ENCODE measurements at places on chromosomes 3 and 15.

DNA sequence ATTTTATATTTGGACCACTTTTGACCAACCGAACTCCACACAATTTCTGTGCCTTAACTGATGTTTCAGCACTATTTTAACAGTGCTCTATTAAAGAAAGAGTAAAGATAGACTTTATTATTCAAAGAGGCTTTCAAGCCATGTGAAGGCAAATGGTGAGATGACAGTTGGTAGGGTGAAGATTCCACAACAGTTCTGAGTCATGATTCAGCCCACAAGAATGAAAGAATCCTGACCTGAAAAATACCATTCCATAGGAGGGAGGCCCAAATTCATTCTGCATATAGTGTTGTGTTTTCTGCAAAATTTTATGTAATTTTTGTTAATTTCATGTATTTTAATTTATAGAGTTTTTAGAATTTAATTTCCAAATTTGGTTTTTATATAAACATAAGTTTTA, 135.6 kb upstream of the STAC start:
- no peak for DNase-seq

- no peak for DNase-seq
These were observed 667.1 kb downstream of the NAALADL2 start for GRCh38 chr3:175526191-175526590.

DNA sequence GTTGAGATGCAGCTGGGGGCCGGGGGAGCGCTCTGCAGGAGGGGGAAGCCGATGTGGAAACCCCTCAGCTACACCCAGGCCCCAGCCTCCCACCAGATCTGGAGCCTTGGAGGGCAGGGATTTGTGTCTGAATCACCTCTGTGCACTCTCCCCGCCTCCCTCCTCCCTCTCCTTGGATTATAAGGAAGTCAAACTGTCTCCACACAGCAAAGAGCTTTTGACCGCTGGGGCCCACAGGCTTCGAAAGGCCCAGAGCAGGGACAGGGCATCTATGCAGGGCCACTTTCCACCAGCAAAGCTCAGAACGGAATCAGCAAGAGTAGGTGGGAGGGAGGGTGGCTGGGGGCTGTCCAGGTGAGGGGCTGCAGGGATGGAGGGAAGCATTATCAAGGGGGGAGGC, 68.9 kb downstream of the IQSEC1 start:
- no peak for DNase-seq

DNA sequence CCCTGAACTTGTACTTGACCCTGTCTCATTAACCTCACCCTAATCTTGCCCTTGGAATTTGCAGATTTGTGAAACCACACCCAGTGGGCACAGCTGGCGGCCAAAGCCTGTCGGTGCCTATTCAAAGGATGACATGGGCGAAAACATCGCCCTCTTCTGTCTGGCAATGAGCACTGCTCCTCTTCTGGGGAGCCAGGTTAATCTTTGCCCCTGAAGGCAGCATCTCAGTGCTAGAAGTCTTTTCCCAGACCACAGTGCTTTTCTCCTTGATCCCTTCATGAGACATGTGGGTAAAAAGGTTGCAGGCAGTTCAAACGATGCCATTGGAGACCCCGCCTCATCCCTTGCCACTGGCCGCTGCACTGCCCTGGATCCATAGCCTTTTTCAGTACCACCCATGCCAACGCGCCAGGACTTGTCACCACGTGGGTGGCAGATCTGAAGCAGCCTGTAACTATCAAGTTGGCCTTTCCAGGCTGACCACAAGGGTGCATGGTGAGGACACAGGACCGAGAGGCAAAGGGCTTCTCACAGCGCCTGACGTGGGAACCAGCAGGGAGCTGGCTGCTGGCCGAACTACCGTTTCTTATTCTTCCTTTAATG, 6.5 kb upstream of the DNASE1L3 start:
- peak; percentile 61 for DNase-seq

DNA sequence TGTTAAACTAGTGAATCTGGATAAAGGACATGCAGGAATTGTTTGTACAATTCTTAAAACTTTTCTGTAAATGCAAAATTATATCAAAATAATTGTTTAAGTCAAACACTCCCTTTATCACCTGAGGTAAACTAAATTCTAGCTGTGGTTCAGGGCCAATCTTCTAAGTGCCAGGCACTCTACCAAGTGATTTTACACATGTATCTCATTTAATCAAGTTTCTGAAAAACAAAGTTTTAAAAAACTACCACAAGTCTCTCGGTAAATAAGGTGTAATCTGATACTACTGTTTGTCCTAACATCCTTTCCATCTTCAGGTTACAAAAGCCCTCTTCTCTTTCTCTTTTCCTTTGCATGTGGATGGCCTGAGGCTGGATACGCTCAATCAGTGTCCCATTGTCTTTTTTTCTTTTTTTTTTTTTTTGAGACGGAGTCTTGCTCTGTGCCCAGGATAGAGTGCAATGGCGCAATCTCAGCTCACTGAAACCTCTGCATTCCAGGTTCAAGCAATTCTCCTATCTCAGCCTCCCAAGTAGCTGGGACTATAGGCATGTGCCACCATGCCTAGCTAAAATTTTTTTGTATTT, 19.3 kb downstream of the IFT80 start:
- DNase-seq, result no peak

DNA sequence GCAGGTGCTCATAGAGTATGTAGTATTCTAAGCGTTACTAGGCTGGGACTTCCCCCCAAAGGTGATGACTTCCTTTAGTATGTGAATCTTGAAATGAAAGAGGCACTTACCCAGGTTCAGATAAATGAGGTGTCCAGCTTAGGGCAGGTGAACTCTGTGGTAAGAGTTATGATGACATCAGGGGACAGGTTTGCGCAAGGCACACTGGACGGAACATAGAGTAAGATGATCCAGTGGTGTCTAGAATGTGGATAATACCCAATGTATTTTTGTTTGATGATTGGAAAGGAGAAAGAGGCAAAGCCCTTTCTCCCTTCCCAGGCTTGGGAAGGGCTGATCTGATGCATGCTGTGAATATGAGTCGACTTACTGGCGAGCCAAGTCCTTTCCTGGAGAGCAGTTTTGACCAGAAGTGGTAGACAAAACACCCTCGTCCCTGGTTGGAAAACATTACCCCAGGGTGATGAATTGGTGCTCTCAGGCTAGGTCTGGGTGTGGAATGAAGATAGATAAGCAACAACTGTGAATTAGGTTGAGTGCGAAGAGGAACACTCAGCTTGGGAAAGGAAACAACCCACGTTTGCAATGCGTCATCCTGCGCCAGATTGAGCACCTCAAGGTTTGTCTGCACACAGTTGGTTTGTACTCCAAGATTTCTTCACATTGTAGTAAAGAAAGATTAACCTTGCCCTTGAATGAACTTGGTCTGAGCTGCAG, 124.2 kb downstream of the GHSR start:
- DNase-seq, result no peak

DNA sequence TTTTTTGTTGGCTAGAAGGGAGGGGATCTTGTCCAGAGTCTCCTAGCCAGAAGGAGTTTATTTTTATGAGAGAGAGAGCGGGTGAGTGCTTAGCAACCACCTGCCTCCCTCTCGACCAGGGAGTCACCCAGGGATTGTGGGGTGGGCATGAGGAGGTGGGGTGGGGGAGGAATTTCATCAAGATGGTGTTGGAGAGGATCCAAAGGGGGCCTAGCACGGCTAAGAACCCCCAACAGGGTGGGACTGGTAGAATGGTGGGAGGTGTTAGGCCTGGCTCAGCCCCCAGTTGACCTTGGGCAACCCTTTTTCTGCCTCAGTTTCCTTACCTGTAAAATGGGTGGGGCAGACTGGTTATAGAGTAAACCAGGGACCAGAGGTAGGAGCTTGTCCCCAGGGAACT, 1.8 kb downstream of the SLC6A6 start:
- no peak for DNase-seq

DNA sequence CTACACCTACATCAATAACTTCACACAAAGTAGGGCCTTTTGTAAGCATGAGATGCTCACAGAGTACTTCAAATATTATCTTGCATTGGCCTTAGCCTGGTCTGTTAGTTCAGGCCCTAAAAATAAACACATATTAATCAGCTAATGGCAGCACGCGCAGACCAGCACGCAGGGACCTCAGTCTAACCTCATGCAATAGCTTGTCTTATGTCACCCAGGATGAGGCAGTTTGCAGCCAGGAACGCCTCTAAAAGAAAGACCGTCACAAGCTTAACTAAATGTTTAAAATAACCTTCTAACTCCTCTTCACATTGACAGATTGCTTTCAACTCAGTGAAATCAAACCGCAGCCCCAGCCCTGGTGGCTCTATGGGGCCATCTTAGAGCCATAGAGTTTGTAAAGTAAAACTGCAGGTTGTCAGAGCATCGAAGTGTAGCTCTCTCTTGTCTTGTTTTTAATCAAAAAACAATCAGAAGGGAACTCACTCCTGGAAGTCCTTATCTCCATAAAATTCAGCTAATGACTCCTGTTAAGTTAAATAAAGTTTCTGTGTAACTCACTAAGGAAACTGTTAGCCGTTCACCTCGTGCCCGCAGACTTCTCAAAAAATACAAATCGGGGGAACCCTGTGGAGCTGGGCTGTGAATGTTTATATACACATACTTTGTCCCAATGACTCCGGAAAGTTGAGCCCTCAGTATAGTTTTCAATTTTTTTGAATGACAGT, 212.6 kb downstream of the CDIN1 start:
- DNase-seq, result no peak

DNA sequence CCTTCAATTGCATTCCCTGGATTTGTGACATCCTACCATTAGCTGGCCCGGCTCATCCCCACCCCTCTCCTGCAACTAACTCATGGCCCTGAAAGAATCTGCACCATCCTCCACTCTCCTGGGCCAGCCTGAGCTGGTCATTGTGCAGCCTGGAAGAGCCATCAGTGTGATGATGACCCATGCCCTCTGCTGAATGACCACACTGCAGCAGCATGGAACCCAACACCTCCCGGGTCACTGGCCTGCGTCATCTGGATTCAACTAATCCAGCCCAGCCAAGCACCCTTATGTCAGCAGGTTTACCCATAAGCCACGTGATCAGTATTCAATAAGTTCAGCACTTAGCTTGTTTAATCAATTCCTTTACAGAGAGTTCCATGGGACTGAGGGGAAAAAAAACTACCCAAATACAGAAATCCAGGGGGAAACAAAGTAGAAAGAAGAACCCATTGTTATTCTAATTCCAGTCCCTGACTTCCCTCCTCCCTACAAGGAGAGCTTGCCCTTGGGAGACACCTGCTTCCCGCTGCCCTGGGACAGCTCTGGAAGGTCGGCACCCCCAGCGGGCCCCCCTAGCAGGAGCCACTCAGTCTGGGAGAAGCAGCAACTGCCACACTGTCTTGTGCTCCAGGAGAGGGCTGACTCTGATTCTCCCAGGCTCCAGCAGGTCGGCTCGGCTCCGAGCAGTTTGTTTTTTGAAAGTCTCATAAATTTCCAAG, 309.1 kb upstream of the TLE3 start:
- no peak for DNase-seq

GRCh38 chr15:95450413-95450812, 880.1 kb upstream of the NR2F2 start:
- DNase-seq, result no peak

DNA sequence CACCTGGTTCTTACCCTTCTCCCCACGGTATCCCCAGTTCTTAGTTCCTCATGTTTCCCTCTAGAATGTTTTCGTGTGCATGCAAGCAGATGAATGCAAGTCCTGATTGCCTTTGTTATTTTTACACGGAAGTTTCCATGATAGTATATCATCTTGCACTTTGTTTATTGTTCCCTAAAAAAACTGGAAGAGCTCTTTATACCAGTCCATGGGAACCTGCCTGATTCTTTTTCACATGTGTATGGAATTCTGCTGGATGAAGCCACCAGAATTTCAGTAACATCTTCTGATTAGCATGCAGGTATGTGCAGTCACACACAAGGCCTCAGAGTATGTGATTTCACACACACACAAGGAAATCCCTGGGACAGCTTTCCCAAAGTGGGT, 16.0 kb upstream of the LRRK1 start:
- DNase-seq, result no peak

DNA sequence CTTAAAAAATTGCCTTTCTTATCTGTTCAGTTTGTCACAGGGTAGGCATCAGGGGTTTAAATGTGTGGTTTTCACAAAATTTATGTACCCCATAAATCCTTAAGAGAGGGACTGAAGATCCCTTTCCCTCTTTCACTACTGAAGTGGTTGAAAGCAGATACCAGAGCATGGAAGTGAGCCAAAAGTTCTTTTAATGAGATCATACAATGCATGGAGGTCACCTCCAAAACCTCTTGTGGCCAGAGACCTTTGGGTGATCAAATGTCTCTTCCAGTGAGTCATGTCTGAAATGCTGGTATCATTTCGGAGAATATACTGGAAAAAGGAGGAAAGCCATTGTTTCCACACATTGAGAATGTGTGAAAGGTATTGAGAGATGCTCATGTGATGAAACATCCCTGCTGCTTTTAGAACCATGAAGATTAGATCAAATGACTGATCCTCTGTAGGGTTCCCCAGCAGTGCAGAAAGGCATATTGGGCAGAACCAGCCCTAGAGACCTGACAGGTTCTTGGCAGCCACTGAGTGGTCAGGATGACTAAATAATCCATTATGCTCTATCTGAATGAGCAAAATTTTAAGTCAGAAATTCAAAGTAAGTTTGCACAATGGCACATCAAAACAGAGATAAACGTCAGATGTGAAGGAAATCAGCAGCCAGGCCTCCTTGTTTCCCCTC, 165.8 kb upstream of the SLC2A2 start:
- DNase-seq, result no peak

DNA sequence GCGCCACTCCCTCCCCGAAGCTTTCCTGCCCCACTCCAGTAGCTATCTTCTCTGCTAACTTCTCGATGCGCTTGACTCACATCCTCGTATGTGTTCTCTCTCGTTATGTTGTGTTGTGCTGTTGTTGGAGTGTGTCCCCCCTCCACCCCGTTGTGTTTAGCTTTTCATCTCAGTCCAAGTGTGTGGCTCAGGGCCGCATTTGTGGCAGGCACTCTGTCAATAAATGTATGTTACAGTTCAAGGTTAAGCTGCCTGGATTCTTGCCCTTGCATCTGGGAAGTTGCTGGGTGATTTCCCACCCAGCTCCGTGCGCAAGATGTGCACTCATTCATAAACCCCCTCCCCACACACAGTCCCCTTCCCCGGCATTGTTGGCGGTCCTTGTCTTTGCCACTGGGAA, 71.9 kb downstream of the PGPEP1L start:
- DNase-seq, result no peak

All from dorsolateral prefrontal cortex (tissue), 122 donors.